ENCODE measurements at places on chromosomes 5 and 9. TPM values are rescaled to one million over a fixed set of nuclear protein-coding genes. Genes with fewer than 3 reads are reported as not detected.
A peak's percentile ranks its signal among the peaks of the same experiment; 100 is the strongest.

DNA sequence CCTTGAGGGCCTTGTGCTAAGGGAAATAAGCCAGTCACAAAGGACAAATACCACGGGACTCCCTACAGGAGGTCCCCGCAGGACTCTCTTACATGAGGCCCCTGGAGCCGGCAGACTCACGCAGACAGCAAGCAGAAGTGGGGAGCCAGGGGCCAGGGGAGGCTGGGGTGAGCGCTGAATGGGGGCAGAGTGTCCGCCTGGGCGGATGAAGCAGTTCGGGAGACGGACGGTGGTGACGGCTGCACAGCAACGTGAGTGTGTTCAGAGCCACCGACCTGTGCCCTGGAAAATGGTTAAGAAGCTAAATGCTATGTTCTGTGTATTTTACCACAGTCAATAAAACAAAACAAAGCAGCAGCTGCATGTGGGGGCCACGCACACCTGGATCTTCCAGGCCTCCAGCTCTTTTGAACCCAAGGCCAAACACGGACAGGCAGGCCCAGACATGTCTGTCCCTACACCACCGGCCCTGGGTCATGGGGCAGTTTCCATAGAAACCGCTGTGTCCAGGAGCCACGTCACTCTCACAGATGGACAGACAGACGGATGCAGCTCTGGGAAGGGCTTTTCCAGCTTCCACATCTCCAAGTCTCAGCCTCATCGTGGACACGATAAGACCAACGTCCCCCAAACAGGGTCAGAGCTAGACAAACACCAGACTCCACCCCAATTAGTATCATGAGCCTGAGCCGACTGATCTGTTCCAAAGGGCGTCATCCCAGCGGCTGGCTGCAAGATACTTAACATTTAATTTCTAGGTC is 103.9 kb downstream of the VAV2 start:
- no peak for DNase-seq

The TTC39B gene
- 5.2 TPM for total RNA-seq

GRCh38 chr9:33446946-33447798 is at the start of gene AQP3:
Gene AQP3, minus strand, starts transcription at chr9:33447593. Its CDS starts 63 bp downstream, at chr9:33447530.
- no peak for DNase-seq

The SLC23A1 gene
- total RNA-seq: not detected

The BTNL3 gene
- not detected for total RNA-seq

The TRMT10B gene
- 2.1 TPM for total RNA-seq

DNA sequence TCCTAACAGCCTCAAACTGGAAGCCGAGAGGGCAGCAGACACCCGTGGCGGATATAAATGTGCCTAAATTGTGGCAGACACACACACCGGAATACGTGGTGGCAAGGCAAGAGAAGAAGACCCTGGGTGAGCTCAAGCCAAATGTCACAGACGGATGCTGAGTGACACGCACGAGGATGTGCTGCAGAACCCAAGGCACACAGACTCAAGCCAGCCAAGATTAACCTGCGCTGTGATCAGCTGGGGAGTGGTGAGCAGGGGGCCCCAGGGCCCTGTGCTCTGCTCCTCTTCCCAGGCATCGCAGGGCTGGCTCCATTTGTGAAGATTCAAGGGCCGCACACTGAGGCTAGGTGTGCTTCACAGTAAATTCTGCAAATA is 16.4 kb downstream of the SEMA4D start:
- no peak for DNase-seq

DNA sequence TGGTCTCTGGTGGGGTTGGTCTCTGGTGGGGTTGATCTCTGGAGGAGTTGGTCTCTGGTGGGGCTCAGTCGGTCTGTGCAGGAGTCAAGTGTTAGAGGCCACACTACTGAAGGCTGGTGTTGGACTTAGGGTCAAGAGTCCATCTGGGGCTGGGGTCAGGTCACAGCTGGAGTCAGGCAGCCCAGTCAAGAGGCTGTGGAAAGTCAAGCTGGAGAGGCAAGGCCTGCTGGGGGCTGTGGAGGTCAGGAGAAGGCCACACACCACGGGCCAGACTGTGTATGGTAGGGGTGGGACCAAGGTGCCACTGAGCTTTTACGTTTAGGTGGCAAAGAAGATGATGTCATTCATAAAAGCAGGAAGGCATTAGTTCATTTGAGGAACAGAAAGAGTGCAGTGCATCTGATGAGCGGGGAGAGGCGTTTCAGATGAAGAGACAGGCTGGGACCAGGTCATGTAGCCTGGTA is 16.7 kb upstream of the CD74 start:
- DNase-seq: no peak

- DNase-seq: no peak
These were observed 390.4 kb downstream of the EBF1 start for GRCh38 chr5:158709279-158709678.

DNA sequence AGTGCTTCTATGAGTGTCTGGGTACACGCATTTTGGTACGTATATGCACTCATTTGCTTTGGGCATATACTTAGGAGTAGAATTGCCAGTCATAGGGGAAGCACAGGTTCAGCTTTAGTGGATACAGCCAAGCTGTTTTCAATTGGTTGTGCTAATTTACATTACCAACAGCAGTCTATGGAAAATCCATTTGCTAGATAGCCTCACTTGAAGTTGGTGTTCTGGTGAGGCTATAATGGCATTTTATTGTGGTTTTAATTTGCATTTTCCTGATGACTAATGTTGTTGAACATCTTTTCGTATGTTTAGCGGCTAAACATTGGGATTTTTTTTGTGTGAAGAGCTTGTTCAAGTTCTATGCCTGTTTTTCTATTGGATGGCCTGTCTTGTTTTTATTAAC is 76.8 kb upstream of the ANKH start:
- DNase-seq: no peak

DNA sequence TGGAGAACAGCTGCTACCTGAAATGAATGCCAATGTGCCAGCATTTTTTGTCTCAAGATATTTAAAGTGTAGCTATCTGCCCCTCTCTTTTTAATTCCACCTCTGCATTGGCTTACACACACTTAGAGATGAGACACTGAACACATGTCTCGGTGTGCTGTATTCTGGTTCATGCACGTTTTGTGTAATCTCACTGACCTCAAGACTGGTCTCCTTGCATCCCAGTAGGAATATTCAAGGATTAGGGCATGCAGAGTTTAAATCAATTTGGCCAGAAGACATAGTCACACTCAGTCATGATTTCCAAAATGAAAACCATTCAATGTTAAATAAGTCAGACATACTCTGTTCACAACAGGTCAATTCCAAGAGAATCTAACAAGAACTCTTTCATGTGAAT is 561.8 kb upstream of the TUSC1 start:
- no peak for DNase-seq

DNA sequence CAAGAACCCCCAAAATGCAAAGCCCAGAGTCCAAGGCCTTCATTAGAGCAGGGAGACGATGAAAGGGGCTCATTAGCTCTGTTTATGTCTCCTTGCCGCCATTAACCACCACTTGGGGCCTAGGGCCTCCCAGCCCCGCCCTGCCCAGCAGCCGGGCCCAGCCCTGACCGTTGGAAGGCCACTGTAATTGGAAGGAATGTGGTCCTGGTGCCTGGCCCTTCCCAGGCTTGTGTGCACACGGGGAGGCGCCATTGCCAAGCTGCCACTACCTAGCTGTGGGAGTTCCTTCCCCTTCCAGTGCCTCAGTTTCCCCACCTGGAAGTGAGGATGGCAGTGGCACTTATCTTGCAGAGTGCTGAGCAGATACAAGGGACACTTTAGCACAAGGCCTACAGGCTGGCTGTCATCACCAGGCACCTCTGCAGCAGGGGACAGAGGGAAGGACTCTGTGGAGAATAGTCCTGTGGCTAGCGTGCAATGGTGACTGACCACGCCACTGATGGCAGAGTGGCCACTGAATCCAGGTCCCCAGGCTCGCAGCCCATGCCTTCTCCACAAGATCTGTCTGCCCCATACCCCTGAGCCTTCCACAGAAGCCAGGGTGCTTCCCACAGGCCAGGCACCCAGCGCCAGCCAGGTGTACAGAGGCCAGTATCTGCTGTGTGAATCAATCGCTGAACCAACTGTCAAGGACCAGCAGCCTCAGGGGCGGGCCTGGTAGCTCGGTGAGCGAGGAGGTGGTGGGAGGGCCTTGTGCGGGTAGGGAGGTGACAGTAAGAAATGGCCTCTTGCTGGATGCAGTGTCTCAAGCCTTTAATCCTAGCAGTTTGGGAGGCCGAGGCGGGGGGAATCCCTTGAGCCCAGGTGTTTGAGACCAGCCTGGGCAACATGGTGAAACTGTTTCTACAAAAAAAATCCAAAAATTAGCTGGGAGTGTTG is 20.8 kb downstream of the GBGT1 start:
- no peak for DNase-seq

The NMUR2 gene
- total RNA-seq: not detected

DNA sequence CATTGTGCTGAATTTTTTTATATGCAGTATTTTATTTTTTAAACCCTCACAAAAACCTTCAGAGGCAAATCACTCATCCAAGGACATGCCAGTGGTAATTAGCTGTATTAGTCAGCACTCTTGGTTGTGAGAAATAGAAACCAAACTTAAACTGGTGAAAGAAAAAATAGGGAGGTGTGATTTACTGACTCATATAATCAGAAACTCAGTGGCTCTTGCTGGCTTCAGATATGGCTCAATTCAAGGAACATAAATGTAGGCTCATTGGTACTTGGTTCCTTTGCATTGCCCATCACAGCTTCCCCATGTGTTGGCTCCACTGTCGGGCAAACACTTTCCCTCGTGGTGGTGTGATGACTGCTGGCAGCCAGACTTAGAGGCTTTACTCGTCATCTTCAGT is 497.2 kb downstream of the MAT2B start:
- DNase-seq: peak; percentile 27

DNA sequence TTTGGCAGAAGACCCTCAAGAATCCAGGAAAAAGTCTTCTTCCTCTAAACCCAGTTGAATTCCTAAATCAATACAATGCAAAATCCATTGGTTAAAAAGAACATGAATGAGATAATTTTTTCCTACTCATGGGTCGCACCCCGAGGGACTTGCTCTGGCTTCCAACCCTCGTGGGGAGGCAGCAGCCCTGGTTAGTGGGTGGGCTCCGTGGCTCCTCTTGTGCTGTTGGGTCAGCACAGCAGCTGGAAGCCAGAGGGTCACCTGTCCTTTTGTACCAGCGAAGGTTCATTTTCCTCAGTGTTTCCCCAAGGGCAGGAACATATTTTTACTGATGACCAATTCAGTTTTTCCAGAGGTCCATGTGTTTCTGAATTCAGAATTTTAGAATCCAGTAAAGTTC is 120.6 kb upstream of the S1PR3 start:
- DNase-seq: no peak

GRCh38 chr5:125197321-125197720 is 450.9 kb upstream of the ZNF608 start:
- DNase-seq: no peak

The PTGES gene
- total RNA-seq: 15.3 TPM

The AIF1L gene
- total RNA-seq: 52.5 TPM

The LECT2 gene
- total RNA-seq: not detected

GRCh38 chr9:133484671-133485437 is 6.0 kb upstream of the SLC2A6 start:
- no peak for DNase-seq

The NUTM2F gene
- not detected for total RNA-seq

DNA sequence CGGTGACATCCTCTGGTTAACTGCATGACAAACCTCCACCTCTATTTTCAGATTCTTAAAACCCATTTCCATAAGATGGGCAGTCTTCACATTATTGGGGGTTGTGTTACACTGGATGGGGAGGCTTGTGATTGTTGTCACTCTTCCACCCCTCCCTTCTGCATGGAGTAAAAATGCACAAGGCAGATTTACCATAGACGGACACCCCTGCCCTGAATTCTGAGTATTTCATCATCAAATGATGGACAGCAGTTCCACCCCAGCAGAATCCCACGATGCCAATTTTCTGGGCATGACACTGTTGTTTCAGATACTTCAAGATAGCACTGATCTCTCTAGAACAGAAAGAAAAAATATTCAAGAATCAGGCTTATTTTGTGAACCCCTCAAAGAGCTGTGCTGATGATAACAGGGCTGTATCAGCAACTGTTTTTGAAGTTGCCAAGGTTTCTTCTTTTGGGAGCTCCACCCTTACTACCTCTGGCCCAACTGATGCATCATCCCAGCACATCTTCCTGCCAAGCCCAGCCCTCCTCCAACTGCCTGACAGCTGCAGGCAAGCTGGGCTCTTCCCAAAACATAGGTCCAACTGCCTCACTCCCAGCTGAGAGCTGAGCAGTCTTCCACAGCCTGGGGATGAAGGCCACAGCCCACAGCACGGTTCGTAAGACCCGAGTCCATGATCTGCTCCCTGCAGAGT is 21.4 kb downstream of the CMBL start:
- no peak for DNase-seq
